ENCODE measurements at places on chromosomes 1 and 21.

DNA sequence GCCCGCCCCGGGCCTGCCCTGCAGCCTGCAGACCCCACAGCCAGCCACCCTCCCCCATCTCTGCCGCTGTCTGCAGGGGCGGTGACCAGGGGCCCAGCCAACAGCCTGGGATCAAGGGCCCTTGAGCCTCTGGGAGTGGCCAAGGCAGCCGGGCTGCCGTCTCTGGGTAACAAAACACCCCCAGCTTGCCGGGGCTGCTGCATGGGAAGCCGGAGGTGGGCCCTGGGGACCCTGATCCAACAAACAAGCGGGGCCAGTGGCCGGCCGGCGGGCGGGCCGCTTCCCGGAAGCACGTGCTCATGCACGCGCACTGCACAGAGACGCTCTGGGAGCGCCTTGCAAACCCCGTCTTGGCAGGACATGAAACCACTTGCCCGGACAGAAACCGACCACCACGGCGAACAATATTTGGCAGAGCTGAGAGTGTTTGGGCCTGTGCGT is 13.2 kb downstream of the MEGF6 start:
- no peak for DNase-seq

DNA sequence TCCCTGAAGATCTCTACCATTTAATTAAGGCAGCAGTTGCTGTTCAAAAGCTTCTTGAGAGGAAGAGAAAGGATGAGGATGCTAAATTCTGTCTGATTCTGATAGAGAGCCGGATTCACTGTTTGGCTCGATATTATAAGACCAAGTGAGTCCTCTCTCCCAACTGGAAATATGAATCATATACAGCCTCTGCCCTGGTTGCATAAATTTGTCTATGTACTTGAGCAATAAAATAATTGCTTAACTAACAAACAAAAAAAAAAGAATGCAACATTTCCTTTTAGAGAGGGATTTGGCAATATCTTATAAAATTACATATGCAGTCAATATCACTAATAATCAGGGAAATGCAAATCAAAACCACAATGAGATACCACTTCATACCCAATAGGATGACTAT is 26.8 kb downstream of the ALDH9A1 start:
- no peak for DNase-seq

GRCh38 chr1:107247679-107248078 is 106.8 kb downstream of the NTNG1 start:
- DNase-seq, result no peak

DNA sequence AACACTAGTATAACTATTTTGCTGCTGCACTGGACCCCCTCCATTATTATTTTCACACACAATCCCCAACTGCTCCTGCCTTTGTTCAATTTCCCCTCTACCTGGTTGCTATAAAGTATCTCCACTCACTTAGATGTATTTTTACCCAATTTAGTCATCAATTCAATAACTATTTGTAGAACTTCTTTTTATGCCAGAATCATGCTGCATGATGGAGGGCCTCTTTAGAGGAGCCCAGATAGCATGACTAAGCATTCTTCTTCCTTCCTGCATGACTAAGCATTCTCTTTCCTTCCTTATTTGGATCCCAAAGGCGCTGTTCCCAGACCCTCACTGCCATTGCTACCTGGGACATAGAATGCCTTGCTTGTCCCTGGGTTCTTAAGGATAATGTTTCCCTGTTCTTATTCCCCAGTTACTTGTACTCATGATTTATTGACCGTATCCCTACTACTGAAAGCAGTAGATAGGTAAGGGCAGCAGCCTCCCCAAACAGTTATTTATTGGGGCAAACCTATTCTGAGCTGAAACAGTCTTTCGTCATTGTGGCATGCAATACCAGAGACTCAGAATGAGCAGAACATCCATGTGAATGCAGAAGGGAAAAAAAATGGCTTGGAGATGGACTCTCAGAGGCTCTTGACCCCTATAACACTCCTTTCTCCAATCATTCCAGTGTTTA is 89.3 kb upstream of the AKT3 start:
- no peak for DNase-seq

DNA sequence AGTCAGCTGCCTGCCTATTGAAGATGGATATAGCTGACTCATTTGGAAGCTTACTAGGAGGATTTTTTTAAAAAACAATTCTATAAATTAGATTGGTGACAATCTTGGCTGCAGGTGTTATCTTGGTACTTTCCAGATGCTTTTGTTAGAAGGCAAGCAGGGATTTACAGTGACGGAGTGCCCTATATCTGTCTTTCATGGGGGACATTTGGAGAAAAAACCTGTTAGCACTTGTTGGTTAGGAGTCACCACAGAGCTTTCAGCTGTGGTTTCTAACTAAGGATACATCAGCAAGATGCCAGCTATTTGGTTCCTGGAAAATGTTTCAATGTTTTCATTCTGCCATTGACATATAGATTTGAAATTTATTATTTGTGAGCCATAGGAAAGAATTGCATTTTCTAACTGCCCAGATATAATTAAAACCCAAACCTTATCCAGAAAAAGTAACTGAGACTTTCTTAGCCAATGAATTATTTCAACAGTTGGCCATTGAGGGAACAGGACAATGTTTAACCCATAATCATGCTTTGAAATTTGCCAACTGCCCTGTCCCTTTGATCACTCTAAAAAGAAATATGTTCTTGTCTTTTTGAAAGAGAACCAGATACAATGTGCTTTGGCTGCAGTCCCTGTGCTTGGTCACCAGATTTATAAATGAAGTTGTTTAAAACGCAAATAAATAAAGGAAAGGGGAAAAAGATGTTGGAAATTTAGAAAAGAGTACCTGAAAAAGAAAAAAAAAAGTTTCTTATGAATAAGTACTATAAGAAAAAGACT is 761.0 kb upstream of the CXADR start:
- DNase-seq, result no peak

DNA sequence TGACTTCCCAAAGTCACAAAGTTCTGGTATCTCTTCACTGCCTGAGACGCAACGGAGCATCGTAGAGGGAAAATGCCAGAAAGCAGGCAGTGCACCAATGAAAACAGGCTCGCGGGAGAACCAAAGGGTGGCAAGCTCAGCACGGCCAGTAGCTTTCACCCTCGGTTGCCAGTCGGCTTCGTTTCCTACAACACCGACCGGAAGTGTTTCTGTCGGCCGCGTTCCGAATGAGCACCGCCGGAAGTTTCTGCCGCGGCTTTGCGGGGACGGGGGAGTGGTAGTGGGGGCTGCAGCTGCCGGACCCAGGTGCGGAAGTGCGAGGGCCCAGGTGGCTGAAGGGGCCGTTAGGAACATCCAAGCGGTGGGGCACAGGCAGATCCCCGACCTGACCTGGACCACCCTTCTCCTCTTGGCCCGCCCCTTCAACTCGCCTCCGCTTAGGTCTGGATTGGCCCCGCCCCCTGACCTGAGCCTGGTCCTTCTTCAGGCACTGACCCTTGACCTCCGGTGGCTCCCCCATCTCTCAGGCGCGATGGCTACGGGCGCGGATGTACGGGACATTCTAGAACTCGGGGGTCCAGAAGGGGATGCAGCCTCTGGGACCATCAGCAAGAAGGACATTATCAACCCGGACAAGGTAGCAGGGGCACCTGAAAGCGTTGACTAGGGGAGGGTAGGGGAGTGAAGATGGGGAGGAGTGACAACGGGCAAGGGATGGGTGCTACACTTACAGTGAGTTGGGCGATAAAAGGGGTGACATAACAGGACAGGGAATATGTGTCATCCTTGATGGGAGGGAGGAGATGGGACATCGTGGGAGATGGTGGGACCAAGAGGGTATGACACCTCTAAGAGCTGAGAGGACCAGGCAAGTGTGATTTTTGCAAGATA is at the start of gene DMAP1:
TSS of gene DMAP1 (plus strand) at position 250 of the 891 bp plus-strand sequence. CDS start at position 533, 283 bp downstream.
- DNase-seq, result peak; percentile 90

DNA sequence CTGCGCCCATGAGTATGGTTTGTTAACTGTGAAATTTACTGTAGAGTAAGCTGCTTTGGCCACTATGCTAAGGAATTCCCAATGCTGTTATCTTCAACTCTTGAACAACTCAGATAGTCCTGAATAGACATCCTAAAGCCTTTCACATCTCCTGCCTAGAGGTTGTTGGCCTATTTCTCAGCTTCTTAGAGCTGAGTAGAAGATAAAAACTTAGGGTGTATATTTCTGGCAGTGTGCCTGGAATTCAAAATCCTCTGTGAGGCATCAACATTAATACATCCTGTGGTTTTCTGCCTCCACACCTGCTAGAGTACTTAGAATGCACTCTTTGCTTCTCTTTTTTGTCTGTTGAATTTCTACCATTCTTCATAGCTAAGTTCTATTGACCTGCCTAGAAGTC is 45.8 kb upstream of the RC3H1 start:
- no peak for DNase-seq

DNA sequence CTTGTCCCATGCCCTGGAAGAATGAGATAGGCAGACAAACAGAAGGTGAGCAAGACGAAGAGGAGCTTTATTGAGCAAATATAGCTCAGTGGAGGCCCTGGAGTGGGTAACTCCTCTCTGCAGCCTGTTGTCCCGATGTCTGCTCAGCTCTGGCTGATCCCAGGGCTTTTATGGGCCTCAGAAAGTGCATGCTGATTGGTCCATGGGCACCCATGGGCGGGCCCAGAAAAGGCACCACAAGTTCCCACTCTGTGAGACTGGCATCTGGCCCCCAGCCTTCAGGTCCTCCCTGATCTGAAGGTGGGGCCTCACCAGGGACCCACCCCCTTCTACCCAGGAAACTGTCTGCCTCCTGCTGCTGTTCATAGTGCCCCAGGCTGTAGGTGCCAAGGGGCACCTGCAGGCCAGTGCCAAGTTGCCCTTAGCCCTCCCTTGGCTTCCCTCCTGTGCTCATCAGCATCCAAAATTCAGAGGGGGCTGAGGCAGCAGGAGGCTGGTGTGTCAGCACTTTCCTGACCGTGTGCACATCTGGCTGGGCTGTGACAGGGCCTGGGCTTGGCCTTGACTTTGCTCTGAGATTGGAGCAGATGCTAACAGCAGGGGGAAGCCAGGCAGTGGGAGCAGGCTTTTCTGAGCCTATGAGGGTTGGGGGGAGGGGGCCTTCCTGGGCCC is 35.4 kb downstream of the ACTL8 start:
- DNase-seq, result no peak

DNA sequence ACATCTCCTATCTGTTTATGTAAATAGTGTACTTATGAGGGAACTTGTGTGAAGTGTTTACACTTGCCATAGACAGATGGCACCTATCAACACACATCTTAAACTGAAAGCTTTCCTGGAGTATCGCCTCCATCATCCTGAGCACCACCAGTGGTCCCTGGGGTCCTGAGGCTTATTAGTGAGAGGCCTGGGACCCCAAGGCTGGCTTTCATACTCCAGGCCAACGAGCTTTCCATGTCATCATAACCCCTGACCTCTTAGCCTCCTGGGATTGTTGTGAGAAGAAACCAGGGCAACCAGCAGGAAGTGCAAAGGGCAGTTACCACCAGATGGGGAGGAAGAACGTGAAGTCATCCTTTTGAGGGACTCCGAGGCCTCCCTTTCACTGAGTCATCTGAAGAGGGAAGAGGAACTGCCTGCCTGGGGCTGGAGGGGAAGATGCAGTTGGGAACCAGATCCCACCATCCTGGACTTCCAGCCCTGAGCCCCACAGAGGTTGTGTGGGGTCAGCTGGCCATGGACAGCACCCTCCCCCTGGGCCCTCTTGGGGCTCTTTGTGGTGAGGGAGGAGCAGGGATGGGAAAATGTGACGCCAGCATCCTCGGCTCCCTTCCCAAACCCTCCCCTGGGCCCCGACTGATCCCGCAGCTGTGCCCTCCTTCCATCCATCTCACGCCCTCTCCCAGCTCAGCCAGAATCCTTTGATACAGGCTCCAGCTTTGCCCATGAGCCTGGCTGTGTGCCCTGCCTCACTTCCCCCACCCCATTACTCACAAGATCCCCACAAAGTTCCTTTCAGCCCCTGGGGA is 5.8 kb downstream of the INKA2 start:
- DNase-seq, result peak; percentile 43

DNA sequence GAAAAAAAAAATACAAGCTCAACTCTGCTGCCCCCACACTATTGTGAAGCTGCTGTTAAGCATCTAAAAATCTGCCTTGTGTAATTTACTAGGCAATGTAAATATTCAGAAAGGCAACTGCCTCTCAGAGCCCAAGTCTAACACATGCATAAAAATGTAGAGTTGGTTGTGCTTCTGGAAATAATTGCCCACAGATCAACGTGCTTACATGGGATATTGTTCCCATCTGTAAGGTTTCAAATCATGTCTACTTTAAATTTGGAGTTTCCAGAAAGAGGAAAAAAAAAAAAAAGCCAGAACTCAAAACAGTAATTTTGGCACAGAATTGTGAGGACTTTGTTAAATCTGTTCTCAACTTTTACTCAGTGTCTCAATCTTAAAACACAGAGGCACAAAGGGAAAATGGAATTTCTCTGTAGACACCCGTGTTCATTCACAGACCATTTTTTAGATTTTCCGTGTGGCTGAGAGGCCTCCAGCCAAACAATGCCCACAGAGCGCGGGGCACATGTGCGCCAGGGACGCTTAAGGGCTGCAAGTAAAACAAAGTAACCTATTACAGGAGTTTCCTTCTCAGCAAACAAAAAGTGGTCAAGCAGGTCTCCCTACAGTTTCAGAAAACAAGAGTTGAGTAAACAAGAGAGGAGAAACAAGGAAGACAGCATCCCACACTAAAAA is 115.5 kb downstream of the RERE start:
- no peak for DNase-seq

DNA sequence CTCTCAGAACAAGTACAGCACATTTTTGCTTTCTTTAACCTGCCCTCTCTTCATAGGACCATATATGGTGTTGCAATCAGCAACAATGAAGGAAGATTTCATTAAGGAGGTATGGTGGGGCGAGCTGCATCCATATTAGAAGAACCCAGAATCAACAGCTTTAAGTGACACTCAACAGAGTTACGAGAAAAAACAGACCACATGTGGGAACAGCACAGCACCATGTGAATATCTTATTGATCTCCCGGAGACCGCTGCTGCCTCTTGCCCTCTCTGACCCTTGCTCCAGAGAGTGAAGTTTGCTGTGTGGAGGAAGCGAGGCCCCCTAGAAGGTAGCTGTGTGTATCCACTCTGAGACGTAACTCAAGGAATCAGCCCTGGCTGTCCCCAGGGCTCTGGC is 12.9 kb downstream of the RAB42 start:
- no peak for DNase-seq

DNA sequence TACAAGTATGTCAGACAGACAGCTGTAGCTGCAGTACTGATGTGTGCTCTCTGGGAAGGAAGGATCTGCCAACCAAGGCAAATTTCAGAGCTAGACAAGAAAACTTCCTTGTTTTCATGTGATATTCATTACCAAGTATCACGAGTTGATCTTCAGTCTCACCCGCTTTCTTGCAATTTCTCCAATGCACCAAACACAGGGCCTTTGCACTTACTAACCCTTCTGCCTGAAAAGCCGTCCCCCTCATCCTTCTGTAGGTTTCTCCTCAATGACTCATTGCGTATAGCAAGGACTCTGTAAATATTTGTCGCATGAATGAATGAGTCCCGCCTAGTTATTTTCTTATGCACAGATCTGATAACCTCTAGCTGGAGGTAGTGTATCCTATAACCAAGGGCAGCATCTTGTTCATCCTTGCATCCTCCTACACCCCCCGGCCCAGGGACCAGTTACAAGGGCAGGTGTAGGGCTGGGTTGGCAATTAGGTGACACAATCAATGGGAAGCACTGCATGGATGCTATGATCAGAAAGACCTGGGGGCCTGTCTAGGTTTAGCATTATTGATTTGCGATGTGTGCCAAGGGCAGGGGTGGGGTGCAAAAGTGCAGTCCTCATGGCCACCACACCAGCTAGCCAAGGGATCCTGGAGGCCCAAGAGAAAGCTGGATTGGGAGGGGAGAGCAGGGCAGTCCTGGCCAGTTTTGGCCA is 51.4 kb upstream of the GPR157 start:
- DNase-seq, result no peak

GRCh38 chr1:32612189-32612881 is 38.0 kb downstream of the ZBTB8OS start:
- peak; percentile 64 for DNase-seq
